ENCODE measurements at places on chromosomes 7 and 10.

GRCh38 chr7:50393547-50394252 lies 56.5 kb downstream of the FIGNL1 start:
- DNase-seq = no peak

DNA sequence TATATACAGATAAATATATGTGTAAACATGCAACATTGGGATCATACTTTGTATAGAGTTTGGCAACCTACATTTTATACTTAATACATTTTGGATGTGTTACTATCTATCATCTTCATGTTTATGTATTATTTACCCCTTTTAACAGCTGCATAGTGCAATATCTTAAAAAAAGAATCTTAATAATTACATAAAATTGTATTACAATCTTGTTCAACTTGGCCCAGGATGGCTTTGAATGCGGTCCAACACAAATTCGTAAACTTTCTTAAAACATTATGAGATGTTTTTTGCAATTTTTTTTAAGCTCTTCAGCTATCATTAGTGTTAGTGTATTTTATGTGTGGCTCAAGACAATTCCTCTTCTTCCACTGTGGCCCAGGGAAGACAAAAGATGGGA lies 26.3 kb upstream of the PRPS1L1 start:
- no peak for DNase-seq

- DNase-seq = no peak
Measured at GRCh38 chr7:46071076-46071475, 150.0 kb upstream of the IGFBP3 start.

DNA sequence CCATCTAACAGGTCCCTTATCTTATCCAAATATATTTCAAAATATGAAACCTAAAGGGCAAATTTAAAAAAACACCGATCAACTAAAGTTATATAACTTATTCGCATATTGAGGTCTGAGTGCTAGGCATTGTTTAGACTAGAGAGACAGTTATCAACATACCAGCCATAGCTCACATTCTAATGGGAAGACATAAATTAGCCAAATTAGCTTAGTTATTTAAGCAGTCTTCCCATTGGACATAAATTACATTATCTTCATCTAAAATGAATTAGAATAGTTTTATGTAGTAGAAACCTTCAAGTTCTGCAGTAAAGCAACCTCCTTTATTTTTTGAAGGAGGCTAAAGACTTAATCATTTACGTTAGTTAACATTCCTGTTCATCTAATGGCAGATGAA lies 17.4 kb downstream of the KIF5B start:
- no peak for DNase-seq

- DNase-seq = no peak
Measured at GRCh38 chr10:32004161-32004591, 52.0 kb downstream of the KIF5B start.

DNA sequence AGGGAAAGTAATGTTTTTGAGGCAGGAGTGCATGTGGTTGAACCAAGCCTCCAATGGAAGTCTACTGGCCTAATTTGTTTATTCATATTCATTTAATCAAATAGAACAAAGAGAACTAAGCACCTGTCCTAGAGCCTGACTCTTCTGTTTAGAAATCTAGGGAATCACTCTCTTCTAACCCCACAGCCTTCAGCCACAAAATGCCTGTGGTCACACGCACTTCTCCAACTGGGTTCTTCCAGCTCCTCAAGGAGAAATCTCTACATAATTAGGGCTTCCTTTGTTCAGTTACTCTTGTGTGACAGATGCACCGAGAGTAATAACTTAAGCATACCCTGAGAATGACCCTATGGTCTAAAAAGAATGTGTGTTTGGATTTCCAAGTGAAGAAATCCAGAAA lies 133.7 kb upstream of the NAMPT start:
- DNase-seq = peak; percentile 10

DNA sequence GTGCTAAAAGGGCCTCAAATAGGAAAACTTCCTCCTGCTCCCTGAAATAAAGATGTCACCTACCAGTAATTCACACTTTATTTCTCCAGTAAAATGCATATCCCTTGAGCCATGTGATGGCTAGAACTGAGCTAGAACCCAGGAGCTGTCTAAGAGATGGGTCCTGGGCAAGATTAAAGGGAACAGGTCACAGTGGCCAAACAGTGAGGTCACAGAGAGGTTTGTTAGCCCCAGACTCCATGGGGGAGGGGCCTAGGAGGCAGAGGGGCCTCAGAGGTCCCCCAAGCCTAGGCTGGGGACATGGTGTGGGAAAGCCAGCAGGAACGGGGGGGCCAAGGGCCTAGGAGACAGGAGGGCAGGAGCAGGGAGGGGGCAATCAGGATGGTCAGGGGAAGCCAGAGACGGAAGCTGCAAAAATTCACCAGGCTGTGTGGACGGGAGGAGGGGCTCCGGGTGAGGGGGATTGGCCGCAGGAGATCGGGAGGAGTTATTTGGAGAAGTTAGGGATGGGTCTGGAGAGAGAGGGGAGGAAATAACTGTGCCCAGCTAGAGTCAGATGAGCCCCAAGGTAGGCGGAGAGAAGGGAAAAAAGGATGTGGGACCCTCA lies 3.3 kb downstream of the FBXO24 start:
- DNase-seq = no peak

DNA sequence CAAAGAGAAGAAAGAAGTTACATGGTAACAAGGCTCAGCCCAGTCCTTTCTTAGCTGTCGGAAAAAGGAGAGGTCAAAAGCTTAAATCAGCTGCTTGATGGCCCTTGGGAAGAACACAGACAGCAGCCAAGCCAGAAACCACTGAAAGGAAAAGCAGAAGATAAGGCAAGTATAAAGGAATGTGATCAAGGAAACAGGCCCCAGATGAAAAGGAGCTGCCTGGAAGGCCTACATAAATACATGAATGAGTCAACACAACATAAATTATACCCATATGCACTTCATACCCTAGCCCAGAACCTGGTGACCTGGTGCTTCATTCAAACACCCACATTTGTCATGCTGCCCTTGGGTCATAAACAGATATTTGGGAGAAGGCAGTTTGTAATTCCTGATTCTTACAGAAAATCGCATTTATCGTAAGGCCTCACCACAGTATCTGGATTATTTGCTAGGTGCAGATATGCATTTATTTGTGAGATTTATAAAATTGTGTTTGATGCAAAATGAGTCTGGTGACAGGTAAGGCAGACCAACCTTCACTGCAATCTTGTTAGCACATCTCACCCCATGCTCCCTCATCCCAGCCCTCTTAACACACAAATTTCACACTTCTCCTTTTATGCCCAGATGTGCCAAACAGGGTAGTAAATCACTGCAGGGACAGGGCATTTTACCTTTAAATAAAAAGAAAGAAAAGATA lies 94.9 kb upstream of the KCNIP2 start:
- no peak for DNase-seq

- DNase-seq = no peak
Measured at GRCh38 chr10:32182476-32182875, 126.3 kb upstream of the KIF5B start.

DNA sequence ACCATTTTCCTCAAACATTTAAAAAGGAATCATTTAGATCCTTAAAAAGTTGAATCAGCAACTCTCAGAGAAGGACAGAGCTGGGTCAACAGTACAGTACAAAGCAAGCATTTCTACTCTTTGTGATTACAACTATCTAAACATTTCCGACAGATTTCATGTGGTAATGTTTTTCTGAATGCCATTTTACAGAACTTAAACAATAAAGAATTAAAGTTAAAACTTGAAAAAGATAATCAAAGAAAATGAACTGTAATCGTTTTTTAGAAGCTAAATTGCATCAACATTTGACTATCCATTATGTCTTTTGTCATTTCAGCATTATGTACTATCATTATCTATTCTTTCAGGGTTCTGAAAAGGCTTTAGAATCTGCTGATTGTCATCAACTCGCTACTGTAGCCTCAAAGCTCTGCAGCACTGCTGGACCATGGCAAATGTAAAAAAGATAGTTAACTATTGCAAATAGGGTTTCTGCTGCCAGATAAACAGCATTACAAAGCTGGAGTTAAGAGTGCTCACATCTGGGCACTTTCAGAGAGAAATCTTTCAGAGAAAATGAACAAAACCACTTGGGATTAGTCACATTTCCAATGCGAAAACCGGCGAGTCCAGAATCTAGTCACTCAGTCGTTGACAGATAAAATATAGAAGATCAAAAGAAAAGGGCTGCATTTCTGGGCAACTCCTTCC lies 160.4 kb upstream of the LAMB4 start:
- DNase-seq = no peak

DNA sequence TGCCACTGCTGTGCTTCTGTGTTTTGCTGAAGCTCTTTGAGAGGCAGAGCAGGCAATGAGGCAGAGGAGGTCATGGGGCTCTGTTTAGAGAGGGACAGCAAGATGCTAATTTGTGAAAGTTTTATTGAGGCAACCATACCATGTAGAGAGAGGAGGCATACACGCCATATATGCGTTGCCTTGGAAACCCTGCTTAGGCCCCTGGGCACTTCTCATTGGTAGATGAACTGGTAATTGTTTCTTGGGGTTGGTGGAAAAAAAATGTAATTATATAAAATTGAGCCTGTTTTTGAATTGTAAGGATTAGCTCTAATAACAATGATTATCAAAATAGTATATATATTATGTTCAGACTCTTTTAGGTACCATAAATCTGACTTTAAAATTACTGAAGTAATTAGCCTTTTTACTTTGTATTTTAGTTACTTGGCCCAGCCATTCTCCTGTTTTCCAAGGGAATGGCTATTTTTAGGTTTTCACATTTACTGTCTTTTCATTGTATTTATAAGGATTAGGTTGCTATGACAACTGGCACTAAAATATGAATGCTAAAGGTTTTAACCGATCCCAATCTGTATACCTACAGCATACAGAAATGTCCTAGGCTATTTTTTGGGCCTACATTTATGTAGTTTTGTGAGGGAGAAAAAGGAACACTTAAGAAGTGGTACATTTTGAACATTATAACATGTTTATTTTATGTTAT lies 52.4 kb downstream of the BZW2 start:
- no peak for DNase-seq

DNA sequence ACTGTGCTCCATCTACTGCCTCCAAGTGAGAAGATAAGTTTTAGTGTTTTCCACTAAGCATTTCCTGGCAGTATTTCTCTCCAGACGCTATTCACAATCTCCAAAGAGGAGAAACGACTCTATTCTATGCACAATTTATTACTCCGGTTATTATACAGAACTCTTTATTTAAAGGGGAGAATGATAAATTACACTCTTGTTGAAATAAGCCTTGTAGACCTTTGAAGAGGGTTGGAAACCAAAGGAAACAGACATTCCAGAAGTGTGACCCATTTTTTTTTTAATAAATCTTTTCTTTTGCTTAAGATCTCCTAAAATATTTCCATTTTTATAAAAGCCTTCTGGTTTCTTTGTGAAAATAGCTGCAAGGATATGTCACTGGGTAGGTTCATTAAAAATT lies 76.1 kb upstream of the HDAC9 start:
- DNase-seq = no peak

GRCh38 chr7:39488467-39489393 lies 77.5 kb upstream of the YAE1 start:
- DNase-seq = no peak

DNA sequence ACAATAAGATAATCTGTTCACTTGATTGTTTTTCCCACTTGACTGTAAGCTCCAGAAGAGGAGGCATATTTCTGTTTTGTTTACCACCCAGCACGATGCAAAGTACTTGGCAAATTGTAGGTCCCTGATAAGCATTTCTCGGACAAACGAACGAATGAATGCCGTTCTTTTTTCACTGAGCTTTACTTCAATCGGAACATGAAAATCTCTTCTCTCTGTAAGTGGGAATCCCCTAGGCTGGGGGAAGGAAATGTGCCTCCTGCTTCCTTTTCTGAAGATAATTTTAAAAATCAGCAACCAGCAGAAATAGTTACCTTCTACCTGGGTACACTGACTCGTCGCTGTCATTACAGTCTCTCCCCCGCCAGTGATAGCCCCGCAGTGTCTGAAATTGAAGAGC lies 102.9 kb downstream of the AOAH start:
- no peak for DNase-seq

GRCh38 chr7:122622682-122623081 lies 76.2 kb downstream of the RNF133 start:
- DNase-seq = no peak

GRCh38 chr7:20407585-20408466 lies 77.1 kb downstream of the ITGB8 start:
- DNase-seq = peak; percentile 91

GRCh38 chr10:56624082-56624481 lies 263.0 kb upstream of the ZWINT start:
- DNase-seq = peak; percentile 6

GRCh38 chr10:34187201-34187600 lies 627.9 kb downstream of the PARD3 start:
- DNase-seq = no peak

GRCh38 chr7:128869138-128869943 lies 6.7 kb downstream of the ATP6V1F start:
- peak; percentile 56 for DNase-seq

DNA sequence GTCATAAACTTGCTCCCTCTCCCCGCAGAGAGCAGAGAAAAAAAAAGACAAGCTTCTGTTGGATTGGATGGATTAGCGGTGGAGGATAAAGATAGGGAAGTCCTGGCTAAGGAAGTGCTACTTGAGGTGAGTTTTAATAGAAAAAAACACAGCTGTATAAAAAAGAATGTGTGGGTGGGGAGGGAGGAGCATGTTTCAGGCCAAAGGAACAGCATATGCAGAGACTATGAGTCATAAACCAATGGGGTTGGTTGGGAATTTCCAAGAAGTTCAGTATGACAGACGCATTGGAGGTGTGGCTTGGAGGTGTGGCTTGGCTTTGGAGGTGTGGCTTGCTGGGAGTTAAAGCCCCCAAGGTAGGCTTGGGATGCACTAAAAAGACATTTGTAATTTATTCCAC lies 103.0 kb upstream of the LSM8 start:
- DNase-seq = no peak

DNA sequence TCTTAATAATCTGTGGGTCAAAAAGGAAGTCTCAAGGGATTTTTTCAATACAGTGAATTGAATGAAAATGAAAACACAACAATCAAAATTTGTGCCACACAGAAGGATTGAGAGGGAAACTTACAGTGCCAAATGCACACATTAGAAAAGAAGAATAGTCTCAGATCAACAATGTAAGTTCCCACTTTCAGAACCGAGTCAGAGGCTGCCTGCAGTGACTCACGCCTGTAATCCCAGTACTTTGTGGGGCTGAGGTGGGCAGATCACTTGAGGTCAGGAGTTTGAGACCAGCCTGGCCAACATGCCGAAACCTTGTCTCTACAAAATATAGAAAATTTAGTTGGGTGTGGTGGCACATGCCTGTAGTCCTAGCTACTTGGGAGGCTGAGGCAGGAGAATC lies 12.5 kb upstream of the KEL start:
- no peak for DNase-seq

GRCh38 chr7:93622036-93623033 lies 47.8 kb upstream of the CALCR start:
- no peak for DNase-seq

DNA sequence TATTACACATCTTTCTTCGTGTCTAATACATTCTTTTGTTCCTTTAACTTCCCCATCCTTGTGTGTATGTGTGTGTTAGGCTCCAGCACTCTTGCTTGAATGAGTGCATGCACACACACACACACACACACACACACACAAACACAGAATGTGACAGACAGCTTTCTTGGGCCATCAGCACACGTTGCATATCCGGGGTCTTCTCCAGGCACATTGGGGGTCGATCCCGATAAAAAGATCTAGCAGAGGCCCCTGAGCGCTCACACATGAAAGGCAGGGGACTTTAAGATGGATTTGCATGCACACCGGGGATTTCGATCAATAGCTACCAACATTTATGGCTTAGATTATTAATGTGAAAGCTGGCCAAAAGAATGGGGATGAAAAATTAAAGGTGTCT lies 4.5 kb downstream of the SKIDA1 start:
- DNase-seq = no peak

- no peak for DNase-seq
Measured at GRCh38 chr10:99372546-99373271, 43.6 kb downstream of the CNNM1 start.

- DNase-seq = no peak
Measured at GRCh38 chr7:105304040-105304895, 84.5 kb downstream of the SRPK2 start.
